ENCODE measurements at places on chromosomes 5 and 9.

- peak; percentile 60 for DNase-seq
These were observed 268.2 kb downstream of the MLLT3 start for GRCh38 chr9:20353931-20354652.

DNA sequence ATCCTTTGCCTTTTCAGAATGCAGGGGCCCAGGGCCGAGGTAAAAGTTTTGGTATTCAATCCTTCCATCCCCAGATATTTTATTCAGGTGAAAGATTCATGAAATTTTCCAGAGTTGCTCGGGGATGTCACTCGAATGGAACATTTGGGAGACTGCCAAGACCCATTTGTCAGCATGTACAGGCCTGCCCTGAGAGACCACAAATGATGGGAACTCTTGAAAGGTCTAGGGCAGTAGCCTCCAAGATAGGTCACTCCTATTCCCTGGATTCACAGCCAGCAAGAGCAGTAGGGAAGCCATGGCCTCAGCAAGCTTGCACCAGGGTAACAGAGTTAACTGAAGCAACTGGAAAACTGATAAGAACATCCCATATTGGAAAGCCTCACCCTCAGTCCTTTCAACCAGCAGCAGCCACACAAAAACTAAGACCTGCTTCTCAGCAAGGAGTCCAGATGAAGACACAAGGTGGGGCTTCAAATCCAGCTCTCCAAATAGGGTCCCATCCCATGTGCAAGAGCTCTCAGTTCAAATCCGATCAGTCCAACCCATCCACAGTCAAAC lies 12.5 kb downstream of the CARD6 start:
- DNase-seq: no peak

DNA sequence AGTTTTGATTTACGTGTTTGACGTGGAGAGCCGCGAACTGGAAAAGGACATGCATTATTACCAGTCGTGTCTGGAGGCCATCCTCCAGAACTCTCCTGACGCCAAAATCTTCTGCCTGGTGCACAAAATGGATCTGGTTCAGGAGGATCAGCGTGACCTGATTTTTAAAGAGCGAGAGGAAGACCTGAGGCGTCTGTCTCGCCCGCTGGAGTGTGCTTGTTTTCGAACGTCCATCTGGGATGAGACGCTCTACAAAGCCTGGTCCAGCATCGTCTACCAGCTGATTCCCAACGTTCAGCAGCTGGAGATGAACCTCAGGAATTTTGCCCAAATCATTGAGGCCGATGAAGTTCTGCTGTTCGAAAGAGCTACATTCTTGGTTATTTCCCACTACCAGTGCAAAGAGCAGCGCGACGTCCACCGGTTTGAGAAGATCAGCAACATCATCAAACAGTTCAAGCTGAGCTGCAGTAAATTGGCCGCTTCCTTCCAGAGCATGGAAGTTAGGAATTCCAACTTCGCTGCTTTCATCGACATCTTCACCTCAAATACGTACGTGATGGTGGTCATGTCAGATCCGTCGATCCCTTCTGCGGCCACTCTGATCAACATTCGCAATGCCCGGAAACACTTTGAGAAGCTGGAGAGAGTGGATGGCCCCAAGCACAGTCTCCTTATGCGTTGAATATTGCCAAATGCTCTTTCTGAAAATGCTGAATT lies 850 bp downstream of the RRAGA start:
- peak; percentile 52 for DNase-seq

- DNase-seq: no peak
These were observed 1216.7 kb downstream of the EFNA5 start for GRCh38 chr5:106454050-106454449.

DNA sequence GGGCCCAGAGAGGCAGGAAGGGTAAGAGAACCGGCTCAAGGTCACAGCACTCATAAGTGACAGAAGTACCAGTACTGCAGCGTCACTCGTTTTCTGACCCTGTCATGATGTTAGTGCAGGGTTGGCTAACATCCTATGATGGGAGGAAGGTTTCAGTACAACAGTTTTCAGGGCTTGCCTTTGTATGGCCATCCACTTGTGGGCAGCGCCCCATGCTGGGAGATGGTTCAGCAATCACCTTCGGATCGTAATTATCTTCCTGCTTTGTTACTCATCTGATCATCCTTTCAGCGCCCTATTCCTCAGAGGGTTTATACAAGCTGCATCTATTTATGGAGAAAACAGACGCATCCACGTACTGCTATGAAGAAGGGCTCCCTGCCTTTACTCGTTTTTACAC lies 2.4 kb downstream of the MAP1B start:
- peak; percentile 62 for DNase-seq

DNA sequence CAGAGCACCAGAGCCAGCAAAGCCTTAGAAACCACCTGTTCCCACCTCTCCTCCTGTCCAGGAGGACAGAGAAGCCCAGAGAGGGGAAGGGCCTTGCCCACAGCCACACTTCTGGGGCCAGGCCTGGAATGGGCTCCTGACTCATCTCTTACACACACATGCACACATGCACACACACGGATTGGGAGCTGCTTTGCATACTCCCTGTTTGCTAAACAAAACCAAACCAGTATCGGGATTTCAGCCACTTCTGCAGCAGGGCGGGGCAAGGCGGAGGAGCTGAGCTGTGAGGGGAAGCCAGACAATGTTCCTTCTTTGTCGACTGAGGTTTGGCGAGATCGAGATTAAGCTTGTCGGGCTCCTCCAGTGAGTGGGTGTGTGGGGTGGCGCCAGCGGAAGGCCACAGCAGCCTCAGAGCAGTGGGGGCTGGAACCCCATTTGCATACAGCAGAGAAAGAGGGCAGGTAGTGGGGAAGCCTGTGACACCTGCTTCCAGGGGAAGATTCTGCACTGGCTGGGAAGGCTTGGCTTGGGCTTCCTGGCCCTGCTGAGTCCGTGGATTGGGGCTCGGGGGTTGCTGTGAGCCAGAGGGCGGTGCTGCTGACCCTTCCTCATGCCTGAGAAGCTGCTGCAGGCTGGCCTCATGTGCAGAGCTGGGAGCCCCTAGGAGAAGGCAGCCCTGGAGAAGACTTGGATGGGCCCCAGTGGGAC lies 16.1 kb downstream of the GFI1B start:
- peak; percentile 20 for DNase-seq

- DNase-seq: no peak
These were observed 14.6 kb downstream of the GOLPH3 start for GRCh38 chr5:32159328-32160072.

DNA sequence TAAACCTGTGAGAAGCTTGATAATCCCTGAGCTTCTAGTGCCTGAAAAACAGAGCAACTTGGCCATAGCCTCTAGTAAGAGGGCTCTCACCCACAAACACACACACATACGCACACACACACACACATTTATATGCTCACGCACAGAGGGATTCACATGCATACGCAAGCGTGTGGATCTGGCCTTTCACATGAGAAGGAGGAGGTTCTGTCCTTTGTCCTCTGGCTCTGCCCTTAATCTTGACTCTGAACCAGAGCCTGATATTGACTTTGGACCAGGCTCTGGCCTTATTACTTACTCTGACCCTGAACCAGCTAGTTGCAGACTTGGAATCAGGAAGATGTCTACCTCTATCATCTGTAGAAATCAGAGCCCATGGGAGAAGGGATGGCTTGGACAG lies 10.0 kb upstream of the P4HA2 start:
- DNase-seq: no peak

- DNase-seq: no peak
These were observed 74.3 kb downstream of the AMBP start for GRCh38 chr9:114003758-114004157.

- no peak for DNase-seq
These were observed 24.0 kb upstream of the GTF3C5 start for GRCh38 chr9:133006731-133007352.

DNA sequence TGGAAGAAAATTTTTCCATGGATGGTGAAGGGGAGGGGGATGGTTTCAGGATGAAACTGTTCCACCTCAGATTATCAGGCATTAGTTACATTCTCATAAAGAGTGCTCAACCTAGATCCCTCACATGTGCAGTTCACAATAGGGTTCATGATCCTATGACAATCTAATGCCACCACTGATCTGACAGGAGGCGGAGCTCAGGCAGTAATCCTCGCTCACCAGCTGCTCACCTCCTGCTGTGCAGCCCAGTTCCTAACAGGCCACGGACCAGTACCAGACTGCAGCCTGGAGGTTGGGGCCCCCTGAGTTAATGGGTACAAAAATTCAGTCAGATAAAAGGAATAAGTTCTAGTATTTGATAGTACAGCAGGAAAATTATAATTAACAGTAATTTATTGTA lies 337.2 kb downstream of the NPR3 start:
- no peak for DNase-seq

- DNase-seq: no peak
These were observed 84.4 kb upstream of the SPIN1 start for GRCh38 chr9:88303721-88304451.

GRCh38 chr9:116797276-116797675 lies 110.2 kb downstream of the TRIM32 start:
- DNase-seq: no peak

GRCh38 chr5:3428334-3428733 lies 167.3 kb upstream of the IRX1 start:
- DNase-seq: no peak

DNA sequence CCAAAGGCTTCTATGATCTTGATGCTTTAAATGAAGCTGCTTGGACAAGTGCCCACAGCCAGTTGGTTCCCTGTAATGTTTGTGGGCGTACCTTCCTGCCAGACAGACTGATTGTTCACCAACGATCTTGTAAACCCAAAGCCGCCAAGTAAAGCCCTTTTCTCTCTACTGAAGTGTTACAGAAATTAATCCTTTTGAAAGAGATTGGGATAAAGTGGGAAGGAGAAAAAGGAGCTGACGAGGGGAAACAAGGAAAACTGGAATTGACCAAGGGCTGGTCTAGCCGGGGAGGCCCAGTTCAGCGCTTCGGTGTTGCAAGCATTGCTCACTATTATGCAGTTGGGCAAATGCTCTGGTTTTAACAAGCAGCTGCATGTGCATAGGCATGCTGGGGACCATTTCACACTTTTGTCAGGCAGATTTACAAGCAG lies 53.2 kb downstream of the ZNF474 start:
- peak; percentile 81 for DNase-seq
